ENCODE measurements at places on chromosomes 4 and X. TPM values are rescaled to one million over a fixed set of nuclear protein-coding genes. Genes with fewer than 3 reads are reported as not detected.

GRCh38 chr4:119559044-119559647 lies 69.5 kb downstream of the PDE5A start:
- DNase-seq: no peak

- no peak for DNase-seq
Measured at GRCh38 chr4:111605111-111605510, 540.1 kb upstream of the FAM241A start.

GRCh38 chrX:80876877-80877276 lies 67.2 kb upstream of the BRWD3 start:
- DNase-seq: no peak

- no peak for DNase-seq
Measured at GRCh38 chr4:144689125-144689524, 43.2 kb downstream of the HHIP start.

GRCh38 chr4:107740950-107741701 lies 21.1 kb upstream of the PAPSS1 start:
- DNase-seq: no peak

DNA sequence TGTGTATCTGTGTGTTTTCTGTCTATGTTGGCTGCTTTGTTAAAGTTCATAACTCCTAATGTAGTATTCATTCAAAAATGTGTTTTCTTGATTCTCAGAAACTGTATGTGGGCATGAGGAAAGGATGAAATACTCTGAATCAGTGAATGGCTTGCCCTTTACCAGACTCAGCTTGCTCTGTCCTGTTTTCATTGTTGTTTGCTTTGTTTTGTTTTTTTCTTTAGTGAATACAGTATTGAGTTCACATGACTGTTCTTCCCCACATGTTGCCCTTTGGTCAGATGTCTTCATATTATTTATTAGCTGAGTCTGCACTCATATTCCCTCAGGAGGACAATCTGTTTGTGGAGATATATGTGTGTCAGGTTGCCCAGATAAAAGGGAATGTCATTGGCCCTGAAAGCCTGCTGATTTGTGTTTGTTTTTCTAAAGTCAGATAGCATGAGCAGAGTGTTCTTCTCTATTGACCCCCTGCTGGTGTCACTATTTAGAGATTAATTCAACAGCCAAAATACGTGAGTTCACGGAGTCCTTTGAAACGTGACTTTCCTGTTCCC lies 1184.4 kb downstream of the RPA4 start:
- no peak for DNase-seq

DNA sequence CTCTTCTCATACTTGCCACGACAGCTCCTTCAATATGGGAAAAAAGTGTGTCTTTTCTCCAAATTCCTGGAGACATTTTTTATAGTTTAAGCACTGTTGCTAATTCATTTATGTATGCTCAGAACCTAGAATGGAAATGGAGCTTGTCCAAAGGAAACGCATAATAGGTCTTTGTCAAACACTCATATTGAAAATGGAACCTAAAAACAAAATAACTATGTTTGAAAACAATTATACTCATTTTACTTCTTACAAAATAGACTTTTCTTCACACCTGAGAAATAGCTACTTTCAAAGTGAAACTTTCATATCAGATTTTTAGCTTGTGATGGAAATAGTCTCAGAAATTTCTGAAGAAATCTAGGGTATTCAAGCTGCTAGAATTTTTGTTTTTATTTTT lies 529.7 kb upstream of the BOD1L1 start:
- DNase-seq: no peak

Gene DSPP
- not detected for total RNA-seq

Gene ATP1B4
- total RNA-seq: not detected

Gene DKK2
- total RNA-seq: 206 TPM

Gene GLUD2
- 0.31 TPM for total RNA-seq

Gene CENPI
- 5.5 TPM for total RNA-seq

Gene USP17L11
- total RNA-seq: not detected
